ENCODE measurements at places on chromosomes 2 and 18.

DNA sequence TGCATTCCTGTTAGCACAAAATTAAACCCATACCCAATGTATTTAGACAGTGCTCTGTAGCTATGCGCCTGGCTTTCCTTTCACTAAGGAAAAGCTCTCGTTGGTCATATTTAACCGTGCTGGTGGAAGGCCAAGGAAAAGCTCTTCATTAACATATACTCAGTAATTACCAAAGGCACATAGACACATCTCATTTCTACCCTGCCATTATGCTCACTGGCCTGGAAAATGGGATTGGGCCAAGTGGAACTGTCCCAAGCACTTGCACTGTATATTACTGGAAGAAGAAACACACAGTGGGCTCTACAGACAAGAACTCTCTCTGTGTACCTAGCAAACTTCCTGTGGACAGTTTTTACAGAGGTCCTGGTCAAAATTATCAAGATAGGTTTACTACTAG, 274.4 kb downstream of the ERBB4 start:
- no peak overlapping the region for H3K4me3 ChIP-seq
- no peaks in the 10 kb centered on the region for H3K36me3 ChIP-seq
- H3K4me1 ChIP-seq = no peaks in the 10 kb centered on the region
- H3K27me3 ChIP-seq = no peaks in the 10 kb centered on the region
- H3K27ac ChIP-seq = no peak overlapping the region

DNA sequence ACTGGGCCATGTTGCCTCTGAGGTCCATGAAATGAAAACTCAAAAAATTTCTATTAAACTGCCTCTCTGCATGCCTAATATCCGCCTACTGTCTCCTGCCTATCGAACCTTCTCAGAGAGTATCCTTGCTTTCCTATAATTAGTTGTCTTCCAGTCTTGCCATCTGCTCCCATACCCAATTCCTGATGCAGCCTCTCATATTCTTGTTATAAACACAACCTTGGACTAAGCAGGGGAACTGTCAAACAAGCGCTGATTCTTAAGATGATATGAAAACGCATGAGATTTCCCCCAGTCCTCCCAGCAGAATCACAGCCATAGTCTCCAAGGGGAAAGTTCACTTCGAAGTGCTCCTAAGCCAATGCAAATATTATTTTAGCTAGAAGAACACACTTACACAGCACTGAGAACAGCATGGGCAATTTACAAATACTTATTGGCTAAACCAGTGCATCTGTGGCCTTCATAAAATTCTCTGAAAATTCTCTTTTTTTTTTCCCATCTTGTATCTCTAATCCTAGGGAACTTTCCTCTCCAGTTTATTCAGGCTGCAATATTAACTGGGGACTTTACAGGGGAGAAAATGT, 471.6 kb downstream of the MBD2 start:
- no peaks in the 10 kb centered on the region for H3K36me3 ChIP-seq
- no peak overlapping the region for H3K4me3 ChIP-seq
- DNase-seq = no peak
- H3K27me3 ChIP-seq = no peaks in the 10 kb centered on the region

DNA sequence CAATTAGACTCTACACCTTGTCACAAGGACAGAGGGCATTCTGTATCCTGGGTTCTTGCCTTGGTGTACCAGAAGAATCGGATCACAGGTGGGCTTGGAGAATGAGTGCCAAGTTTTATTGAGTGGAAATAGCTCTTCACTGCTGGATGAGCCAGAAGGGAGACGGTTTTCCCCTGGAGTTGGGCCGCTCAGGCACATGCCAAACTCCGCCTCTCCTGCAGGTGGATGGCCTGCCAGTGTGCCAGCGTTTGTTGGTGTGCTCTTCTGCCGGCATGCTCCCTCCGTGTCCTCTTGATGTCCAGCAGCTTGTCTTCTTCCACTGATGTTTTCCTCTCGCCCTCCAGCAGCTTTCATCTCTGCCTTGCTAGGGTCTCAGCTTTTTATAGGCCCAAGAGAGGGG, 115.5 kb upstream of the RAB27B start:
- H3K4me3 ChIP-seq = no peak overlapping the region
- H3K4me1 ChIP-seq = no peaks in the 10 kb centered on the region
- no peaks in the 10 kb centered on the region for H3K27me3 ChIP-seq

DNA sequence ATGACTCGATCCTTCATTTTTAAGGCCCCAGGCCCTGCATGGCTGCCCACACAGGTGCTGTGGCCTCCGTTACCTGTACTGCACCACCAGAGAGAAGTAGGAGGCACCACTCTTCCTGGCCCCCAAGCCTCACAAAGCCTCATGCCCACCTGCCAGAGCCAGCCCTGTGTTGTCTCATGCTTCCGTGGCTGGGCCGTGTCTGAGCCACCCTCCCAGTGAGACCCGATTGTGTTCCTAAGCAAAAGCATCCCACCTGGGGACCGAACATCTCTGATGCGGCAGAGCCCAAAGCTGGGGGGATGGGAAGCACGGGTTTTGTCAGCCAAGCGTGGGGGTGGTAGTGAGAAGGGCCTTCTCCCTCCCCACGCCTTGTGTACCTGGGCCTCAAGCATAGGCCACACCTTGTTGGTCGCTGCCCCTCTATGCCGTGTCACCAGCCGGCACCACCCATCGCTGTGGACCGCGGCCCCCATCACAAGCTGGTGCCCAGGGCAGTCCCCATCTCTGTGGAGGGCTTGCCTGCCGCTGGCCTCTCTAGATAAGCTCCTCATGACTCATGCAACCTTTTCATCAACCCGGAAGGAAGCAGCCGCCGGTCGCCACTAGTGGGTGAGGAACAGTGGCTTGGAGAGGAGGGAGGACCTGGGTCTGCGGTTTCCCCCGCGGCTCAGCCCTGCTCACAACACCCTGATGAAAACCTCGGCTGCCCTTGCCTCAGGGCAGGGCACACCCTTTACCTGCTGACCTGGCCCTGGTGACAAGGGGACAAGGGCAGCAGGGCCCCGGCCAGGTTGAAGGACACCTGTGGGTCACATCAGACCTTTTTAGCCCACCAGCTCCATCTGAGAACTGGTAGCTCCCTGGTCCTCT, 2.7 kb upstream of the RNPEPL1 start:
- H3K4me1 ChIP-seq = peaks cover 12% of the 10 kb centered on the region
- H3K4me3 ChIP-seq = no peak overlapping the region
- H3K27me3 ChIP-seq = peaks cover 14% of the 10 kb centered on the region

- no peak overlapping the region for H3K27ac ChIP-seq
- H3K4me3 ChIP-seq = no peak overlapping the region
- DNase-seq = no peak
- peaks cover 2% of the 10 kb centered on the region for H3K27me3 ChIP-seq
- H3K36me3 ChIP-seq = no peaks in the 10 kb centered on the region
These were observed 365.9 kb upstream of the HS6ST1 start for GRCh38 chr2:128684523-128684922.

DNA sequence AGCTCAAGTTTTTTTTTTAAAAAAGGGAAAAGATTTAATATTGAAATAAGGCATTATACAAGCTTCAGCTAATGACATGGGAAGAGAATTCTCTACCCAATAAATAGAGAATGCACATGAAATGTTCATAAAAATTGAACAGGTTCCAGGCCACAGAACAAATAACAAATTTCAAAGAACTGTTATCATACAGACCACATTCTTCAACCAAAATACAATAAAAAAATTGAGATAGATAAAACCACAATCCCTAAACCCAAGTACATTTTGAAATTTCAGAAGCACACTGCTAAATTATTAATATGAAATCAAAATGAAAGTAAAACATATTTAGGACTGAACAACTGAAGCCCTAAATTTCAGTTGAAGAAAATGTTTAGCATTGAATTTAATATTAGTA, 89.6 kb downstream of the BCL2 start:
- H3K4me1 ChIP-seq = no peaks in the 10 kb centered on the region
- no peak overlapping the region for H3K4me3 ChIP-seq
- no peaks in the 10 kb centered on the region for H3K27me3 ChIP-seq
- no peak overlapping the region for H3K27ac ChIP-seq

DNA sequence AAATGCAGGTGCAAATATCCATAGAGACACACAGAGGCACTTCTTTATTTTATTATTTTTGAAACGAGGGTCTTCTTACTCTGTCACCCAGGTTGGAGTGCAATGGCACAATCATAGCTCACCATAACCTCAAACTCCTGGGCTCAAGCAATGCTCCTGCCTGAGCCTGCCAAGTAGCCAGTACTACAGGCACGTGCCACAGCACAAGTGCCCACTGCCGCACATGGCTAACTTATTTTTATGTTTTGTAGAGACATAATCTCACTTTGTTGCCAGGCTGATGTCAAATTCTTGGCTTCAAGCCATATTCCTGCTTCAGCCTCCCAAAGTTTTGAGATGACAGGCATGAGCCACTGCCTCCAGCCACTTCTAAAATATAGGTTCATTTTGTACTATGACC, 537.6 kb downstream of the THSD7B start:
- no peak overlapping the region for H3K4me3 ChIP-seq
- H3K36me3 ChIP-seq = peaks cover 2% of the 10 kb centered on the region
- H3K4me1 ChIP-seq = no peaks in the 10 kb centered on the region
- no peaks in the 10 kb centered on the region for H3K27me3 ChIP-seq
- no peak overlapping the region for H3K27ac ChIP-seq
- DNase-seq = no peak

- no peaks in the 10 kb centered on the region for H3K4me1 ChIP-seq
- no peak overlapping the region for H3K4me3 ChIP-seq
- no peaks in the 10 kb centered on the region for H3K36me3 ChIP-seq
- no peak for DNase-seq
- H3K27me3 ChIP-seq = peaks cover 2% of the 10 kb centered on the region
These were observed 87.3 kb downstream of the ALK start for GRCh38 chr2:29834036-29834540.

- H3K36me3 ChIP-seq = no peaks in the 10 kb centered on the region
- H3K4me1 ChIP-seq = no peaks in the 10 kb centered on the region
- H3K4me3 ChIP-seq = no peak overlapping the region
These were observed 148.9 kb upstream of the CCDC195 start for GRCh38 chr2:224865016-224865415.

DNA sequence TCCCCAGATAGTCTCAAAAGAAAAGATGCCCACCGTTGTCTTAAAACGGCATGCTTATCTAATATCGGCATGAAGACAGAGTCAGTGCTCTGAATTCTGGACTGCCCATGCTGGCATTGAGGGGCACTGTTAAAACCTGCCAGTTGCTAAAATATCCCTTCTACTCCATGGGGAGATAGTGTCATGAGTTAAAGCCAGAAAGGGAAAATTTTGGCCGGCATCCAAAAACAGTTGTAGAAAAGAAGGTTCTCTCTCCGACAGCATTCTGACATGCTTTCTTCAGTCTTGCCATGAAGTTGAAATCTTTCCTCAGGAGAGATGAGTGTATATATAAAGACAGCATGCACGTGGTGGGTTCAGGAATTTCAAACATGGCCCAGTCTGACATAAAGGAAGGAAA, 401.3 kb upstream of the PIK3C3 start:
- no peaks in the 10 kb centered on the region for H3K36me3 ChIP-seq
- no peak for DNase-seq
- H3K27me3 ChIP-seq = no peaks in the 10 kb centered on the region
- H3K27ac ChIP-seq = no peak overlapping the region

DNA sequence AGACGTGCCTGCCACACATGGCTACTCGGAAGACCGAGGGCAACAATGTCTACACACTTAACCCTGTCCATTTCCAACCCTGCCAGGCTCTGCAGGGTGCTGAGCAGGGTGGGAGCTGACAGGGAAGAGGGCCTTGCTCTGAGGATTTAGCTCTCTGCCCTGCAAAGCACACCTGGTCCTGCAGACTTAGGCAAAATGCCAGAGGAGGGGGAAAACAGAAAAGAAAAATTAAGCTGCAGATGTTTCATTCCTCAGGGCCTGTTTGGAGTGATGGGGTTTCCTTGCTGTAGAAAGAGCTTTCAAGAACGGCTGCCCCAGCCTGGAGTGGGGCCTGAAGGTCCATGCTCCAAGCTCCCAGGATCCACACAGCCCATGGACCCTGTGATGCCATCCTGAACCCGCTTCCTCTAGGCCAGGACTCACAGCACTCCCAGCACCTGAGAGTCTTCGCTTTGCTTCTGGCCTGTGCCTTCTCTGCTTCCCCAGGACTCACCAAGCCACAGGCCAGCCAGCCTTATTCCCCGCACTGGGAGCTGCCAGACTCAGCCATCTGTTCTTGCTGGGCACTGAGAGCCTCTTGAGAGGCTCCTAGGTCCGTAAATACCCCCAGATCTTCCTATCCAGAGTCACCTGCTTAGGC, 9.1 kb upstream of the TEX51 start:
- no peaks in the 10 kb centered on the region for H3K36me3 ChIP-seq
- H3K27ac ChIP-seq = no peak overlapping the region
- no peak for DNase-seq
- peaks cover 6% of the 10 kb centered on the region for H3K4me1 ChIP-seq
- peaks cover 10% of the 10 kb centered on the region for H3K27me3 ChIP-seq
- H3K4me3 ChIP-seq = no peak overlapping the region

DNA sequence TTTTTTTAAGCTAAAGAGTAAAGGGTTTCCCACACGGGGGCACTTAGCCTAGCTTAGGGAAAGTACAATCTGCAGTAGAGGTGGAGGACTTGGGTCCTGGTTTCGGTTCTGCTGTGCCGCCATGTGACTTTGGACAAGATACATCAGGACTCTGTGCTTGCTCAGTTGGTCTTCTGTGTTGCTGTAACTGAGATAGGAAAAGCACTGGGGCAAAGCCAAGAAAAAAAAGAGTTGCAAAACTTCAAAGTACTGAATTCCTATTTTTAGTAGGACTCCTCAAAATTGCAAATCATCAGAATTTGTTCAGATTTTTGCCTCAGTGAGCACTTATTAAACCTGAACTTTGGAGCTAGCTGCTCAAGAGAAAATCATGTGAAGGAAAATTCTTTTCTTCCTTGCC, 96.3 kb upstream of the STON1 start:
- no peaks in the 10 kb centered on the region for H3K36me3 ChIP-seq
- no peak for DNase-seq
- peaks cover 4% of the 10 kb centered on the region for H3K4me1 ChIP-seq

DNA sequence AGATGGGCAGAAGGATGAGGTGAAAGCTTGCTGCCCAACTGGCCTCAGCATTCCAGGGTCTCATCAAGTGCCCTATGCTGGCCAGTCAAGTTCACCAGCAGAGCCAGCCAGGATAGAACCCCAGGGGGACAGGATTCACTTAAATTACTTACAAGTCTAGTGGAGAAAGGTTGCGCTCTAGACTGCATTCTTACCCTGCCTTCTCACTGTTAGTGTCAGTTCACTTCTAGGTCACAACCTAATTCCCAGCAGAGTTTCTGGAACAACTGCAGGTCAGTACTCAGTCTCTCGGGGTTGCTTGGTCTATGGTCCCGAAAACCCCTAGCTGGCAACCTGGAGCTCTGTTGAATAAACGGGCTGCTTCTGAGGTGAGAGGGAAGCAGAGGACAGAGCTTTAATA, 32.9 kb upstream of the GALNT14 start:
- no peaks in the 10 kb centered on the region for H3K4me1 ChIP-seq
- no peaks in the 10 kb centered on the region for H3K36me3 ChIP-seq
- H3K27ac ChIP-seq = no peak overlapping the region
- no peak for DNase-seq
- H3K4me3 ChIP-seq = no peak overlapping the region
- H3K27me3 ChIP-seq = peaks cover 15% of the 10 kb centered on the region

- H3K27me3 ChIP-seq = peaks cover 1% of the 10 kb centered on the region
- H3K27ac ChIP-seq = no peak overlapping the region
- DNase-seq = no peak
These were observed 67.7 kb upstream of the CTLA4 start for GRCh38 chr2:203799908-203800307.

- peak overlapping the region; percentile 84 for H3K27ac ChIP-seq
- peaks cover 14% of the 10 kb centered on the region for H3K36me3 ChIP-seq
- DNase-seq = no peak
- no peak overlapping the region for H3K4me3 ChIP-seq
- H3K4me1 ChIP-seq = peaks cover 91% of the 10 kb centered on the region
These were observed 16.4 kb downstream of the CRIM1 start for GRCh38 chr2:36371928-36372391.
